ENCODE measurements at places on chromosomes 13 and 19. TPM values are rescaled to one million over a fixed set of nuclear protein-coding genes. Genes with fewer than 3 reads are reported as not detected.

The TMEM86B gene
- 4.5 TPM for total RNA-seq

The TNFAIP8L1 gene
- total RNA-seq = 47.6 TPM

The CYP4F8 gene
- not detected for total RNA-seq

The IZUMO4 gene
- 5.3 TPM for total RNA-seq

The ADM5 gene
- total RNA-seq = 1.2 TPM

The OR7C1 gene
- total RNA-seq = not detected

The RPL13A gene
- total RNA-seq = 2,162 TPM

DNA sequence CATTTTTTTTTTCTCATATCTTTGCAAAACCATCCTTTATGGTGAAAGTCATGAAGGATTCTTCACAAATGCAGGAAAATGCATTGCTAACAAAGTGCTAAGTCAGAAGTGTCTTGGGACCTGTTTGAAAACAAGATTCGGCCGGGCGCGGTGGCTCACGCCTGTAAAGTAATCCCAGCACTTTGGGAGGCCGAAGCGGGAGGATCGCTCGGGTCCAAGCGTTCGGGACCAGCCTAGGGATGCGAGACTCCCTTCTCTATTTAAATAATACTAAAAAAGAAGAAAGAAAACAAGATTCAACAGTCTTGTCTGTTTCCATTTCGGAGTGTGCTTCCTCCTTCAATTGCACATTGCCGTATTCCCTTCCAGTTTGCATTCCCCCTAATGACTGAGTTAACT lies 819 bp downstream of the EID2B start:
- DNase-seq = no peak

GRCh38 chr19:27777242-27777641 lies 1435.7 kb downstream of the UQCRFS1 start:
- no peak for DNase-seq

- no peak for DNase-seq
These were observed 2.5 kb downstream of the VPS36 start for GRCh38 chr13:52447815-52448552.

- no peak for DNase-seq
These were observed 184.0 kb upstream of the UBL3 start for GRCh38 chr13:30034458-30034795.

DNA sequence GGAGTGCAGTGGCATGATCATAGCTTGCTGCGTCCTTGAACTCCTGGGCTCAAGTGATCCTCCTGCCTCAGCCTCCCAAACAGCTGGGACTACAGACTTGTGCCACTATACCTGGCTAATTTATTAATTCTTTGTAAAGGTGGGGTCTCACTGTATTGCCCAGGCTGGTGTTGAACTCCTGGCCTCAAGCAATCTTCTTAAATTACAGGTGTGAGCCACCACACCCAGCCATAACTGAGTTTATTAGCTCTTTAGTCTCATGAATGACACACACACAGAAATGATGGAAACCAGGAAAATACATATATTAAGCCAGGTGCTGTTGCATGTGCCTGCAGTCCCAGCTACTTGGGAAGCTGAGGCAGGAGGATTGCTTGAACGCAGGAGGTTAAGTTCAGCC lies 33.1 kb upstream of the LMO7 start:
- DNase-seq = no peak

DNA sequence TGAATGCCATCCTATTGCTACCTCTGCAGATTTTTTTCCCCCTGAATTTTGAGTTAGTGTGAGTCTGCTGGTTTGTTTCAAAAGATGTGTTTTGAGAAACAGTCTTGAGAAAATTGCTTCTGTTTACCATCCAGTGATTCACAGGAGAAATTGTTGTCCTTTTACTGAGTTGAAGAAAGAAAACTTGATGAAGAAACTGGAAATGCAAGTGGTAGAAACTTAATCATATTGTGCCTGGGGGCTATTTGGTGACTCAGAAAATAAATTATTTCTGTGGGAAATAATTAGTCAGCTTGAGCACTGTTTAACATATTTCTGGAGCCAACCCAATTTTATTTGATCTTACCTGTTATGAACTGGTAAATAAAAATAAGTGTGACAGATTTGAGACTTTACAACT lies 35.4 kb downstream of the PAN3 start:
- no peak for DNase-seq

- no peak for DNase-seq
These were observed 96.4 kb downstream of the MBNL2 start for GRCh38 chr13:97318532-97318931.

- DNase-seq = no peak
These were observed 101.2 kb downstream of the TNFRSF19 start for GRCh38 chr13:23671377-23671776.

GRCh38 chr13:96533408-96533807 lies 443.5 kb downstream of the HS6ST3 start:
- no peak for DNase-seq

DNA sequence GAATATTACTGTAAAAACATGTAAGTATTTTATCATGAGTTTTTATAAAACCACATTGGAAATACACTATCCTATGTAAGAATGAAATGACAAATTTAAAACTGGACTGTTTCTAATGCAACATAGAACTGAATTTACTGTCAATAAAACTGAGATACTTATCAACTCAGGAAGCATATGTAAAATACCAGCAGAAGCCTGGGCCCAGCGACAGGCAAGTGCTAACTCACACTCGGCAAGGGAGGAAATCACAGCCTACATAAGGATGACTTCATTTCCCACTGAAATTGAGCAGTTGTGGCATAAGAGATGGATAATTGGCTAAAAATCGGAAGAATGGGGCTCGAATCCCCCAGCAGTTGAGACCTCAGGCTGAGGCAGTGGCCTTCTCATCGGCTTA lies 12.1 kb downstream of the PROZ start:
- no peak for DNase-seq

DNA sequence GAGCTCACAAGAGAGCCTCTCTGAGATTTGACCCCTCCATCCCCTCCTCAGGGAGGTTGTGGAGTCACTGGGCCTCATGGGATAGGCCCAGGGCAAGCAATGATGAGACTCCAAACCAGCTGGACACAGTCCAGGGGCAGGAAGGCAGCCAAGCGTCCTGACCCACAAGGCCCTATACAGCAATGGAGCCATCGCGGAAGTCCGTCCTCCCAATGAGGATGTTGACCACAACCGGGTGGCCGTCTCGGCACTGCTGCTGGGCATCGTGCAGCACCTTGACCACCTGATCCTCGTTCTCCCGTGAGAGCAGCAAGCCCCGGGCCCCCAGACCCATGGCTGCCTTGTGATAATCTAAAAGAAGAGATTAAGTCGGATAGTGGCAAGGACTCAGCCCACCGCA lies 7.9 kb downstream of the SYDE1 start:
- peak; percentile 65 for DNase-seq

- no peak for DNase-seq
These were observed 26.2 kb upstream of the MIER2 start for GRCh38 chr19:370641-371330.

DNA sequence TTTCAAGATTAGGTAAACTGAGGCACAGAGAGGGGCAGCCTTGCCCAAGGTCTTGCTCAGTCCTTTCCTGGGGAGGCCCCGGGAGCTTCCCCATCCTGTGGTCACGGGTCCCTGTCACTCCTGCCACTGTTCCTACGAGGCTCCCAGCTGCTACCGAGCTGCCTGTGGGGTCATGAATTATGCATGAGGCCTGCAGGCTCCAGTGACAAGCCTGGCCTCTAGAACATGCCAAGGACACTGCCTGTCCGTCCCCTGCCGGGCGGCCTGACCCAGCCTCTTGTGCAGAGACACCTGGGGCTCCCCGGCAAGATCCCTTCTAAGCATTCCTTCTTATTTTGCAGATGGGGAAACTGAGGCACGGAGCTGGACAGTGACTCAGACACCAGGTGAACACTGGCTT lies 2.7 kb downstream of the FCHO1 start:
- DNase-seq = no peak

- no peak for DNase-seq
These were observed 2.0 kb downstream of the ZNF784 start for GRCh38 chr19:55622242-55622969.

All from mucosa of descending colon (tissue), 3 donors.